Uterus (tissue), 4 donors: ENCODE measurements at places on chromosomes 11 and 22. TPM values are rescaled to one million over a fixed set of nuclear protein-coding genes. Genes with fewer than 3 reads are reported as not detected.
A peak's percentile ranks its signal among the peaks of the same experiment; 100 is the strongest.

DNA sequence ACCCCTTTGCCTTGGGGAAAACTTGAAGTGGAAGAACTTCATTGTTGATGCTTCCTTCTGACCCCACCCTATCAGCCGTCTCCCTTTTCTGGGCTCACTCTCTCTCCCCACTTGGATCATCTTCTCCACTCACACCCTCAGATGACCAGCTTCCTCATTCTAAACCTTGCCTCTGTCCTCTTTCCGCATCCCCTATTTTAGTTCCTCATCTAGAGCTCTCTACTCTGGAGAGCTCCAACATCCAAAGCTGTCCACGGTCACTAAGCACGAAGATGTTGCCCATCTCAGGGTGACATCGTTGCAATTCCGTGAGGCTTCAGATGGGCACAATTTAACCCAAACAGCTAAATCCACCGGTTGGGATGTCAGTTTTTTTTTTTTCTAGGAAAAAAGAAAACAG lies 31.6 kb upstream of the ME3 start:
- DNase-seq = no peak
- no peak overlapping the region for H3K27ac ChIP-seq
- no peaks in the 10 kb centered on the region for H3K36me3 ChIP-seq
- no peaks in the 10 kb centered on the region for H3K4me1 ChIP-seq

DNA sequence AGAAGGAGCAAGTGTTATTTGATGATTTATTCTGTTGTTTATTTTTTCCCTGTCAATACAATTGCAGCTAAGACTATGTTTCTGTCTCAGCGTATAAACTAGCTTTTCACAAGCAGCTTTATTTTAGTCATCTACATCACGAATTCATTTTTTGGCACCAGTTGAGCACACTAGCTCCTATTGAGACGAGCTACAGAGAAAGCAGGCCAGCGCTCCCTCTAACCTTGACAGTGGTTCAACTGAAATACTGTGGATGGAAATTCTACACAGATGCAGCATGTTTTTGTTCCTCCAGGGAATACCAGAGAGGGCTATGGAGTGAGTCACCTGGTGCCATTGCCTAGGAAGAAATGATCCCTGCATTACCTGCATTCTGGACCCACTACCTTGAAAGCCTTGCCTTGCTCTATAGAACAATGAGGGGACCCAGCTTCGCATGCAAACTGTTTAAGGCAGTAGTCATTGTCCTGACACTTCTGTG lies 108.2 kb upstream of the ARHGAP42 start:
- H3K36me3 ChIP-seq = no peaks in the 10 kb centered on the region
- DNase-seq = no peak
- H3K27me3 ChIP-seq = no peaks in the 10 kb centered on the region
- H3K4me3 ChIP-seq = no peak overlapping the region

The PHLDA2 gene
- total RNA-seq = not detected

DNA sequence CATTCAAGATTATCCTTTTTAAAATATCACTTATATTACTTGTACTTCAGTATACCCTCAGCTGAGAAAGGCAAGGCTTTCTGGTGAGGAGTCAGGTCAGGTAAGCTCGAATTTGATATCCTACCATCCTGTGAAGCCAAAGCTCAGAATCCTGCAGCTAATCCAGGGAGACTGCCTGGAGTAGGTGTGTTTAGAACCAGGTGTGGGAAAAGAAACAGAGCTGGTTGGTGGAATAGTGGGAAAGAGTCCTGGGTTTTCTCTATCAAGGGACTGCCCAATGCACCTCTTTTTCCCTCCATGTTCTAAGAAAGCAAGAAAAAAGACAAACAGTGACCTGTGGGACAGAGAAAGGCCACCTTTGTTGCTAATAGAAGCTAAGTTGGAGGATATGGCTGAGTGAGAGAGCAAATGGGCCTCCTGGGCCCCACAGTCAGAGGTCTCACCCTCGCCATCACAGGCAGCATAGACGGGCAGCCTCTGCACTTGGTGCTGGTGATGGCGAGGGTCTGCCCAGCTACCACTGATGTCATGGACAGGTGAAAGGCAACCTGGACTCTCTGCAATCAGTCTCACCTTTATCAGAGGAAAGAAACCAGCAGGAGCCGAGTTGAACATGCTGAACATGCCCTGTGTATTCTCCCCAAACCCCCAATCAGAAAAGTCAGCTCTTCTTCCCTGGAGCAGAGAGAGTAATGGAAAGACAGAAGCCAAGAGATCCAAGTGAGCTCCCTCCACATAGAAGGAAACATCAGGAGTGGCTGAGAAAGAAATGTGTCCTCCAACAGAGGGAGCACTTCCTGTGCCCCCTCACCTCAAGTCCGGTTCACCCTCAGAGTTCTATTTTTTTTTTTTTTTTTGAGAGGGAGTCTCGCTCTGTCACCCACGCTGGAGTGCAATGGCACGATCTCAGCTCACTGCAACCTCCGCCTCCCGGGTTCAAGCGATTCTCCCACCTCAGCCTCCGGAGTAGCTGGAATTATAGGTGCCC lies 491.3 kb downstream of the BUD13 start:
- no peak for DNase-seq
- no peaks in the 10 kb centered on the region for H3K36me3 ChIP-seq
- H3K4me3 ChIP-seq = no peak overlapping the region
- H3K27me3 ChIP-seq = no peaks in the 10 kb centered on the region

GRCh38 chr22:26235792-26236487 lies 66.7 kb downstream of the SEZ6L start:
- no peaks in the 10 kb centered on the region for H3K36me3 ChIP-seq
- no peaks in the 10 kb centered on the region for H3K27me3 ChIP-seq
- no peak overlapping the region for H3K4me3 ChIP-seq
- no peaks in the 10 kb centered on the region for H3K4me1 ChIP-seq
- no peak for DNase-seq

The CLMP gene
- 143 TPM for total RNA-seq

DNA sequence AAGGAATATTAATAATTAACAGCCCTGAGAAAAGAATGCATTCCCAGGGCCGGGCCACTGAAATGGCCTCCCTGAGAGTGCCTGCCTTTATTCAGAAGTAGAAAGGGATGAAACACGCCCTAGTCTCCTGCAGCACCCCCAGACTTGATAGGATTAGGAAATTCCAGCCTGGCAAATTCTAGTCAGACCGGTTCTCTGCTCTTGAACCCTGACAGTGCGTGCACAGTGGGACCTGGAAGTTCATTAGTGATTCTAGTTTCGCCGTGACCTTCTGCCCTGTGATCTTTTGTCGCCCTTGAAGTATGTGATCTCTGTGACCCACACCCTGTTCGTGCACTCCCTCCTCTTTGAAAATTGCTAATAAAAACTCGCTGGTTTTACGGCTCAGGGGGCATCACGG lies 2.1 kb upstream of the GSTP1 start:
- H3K4me1 ChIP-seq = peaks cover 13% of the 10 kb centered on the region
- no peak overlapping the region for H3K4me3 ChIP-seq
- no peaks in the 10 kb centered on the region for H3K36me3 ChIP-seq
- no peaks in the 10 kb centered on the region for H3K27me3 ChIP-seq

DNA sequence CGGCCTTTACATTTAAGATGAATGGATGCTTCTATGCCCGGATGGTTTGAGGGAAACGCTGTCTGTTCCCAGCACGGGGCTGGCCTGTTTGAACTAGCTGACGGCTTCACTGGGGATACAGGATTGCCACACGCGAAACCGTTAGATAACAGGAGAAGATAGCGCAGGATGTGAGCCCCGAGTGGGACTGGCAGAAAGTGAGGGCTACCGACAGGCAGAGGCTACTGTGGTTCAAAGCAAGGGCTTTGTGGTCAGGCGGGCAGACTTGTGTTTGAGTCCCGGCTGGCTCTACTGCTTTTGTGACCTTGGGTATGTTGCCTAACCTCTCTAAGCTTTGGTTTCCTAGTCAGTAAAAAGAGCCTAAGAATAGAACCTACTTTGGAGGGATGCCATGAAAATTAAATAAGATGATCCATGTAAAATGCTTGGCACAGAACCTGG lies 2.8 kb upstream of the OAF start:
- H3K4me3 ChIP-seq = no peak overlapping the region
- H3K4me1 ChIP-seq = no peaks in the 10 kb centered on the region
- no peaks in the 10 kb centered on the region for H3K36me3 ChIP-seq
- DNase-seq = no peak

DNA sequence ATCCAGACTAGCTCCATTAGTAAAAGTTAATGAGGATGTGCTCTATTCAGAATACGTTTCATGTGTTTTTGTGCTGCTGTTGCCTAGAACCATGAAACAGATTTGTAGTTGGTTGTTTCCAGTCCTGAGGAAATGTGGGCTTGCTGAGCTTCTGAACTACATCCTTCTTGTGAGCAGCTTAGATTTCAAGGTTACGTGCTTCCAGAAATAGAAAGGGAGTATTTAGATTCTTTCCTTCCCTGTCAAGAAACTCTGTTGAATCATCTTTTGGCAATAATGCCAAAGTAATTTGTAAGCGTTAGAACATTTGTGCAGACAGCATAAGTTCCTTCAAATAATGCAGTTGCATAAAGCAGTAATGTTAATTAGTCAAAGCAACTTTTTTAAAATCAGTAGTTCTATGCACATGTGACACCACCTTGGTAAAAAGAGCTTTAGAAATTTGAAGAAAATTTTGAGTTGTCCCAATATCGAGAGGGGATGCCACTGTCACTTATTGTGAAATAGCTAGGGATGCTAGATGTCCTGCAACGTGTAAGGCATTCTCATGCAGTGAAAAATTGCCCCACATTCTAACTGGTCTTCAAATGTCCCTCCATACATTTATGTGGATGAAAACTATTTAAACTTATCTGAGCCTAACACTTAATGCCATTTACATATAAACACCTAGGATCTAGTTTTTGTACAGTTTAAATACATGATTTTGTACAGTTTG lies 169.6 kb downstream of the ETS1 start:
- peak overlapping the region; percentile 58 for H3K27ac ChIP-seq
- H3K4me1 ChIP-seq = peaks cover 5% of the 10 kb centered on the region
- DNase-seq = no peak
- no peak overlapping the region for H3K4me3 ChIP-seq
- H3K36me3 ChIP-seq = no peaks in the 10 kb centered on the region

- no peaks in the 10 kb centered on the region for H3K4me1 ChIP-seq
- no peaks in the 10 kb centered on the region for H3K27me3 ChIP-seq
- no peaks in the 10 kb centered on the region for H3K36me3 ChIP-seq
- H3K4me3 ChIP-seq = no peak overlapping the region
These were observed 366.4 kb downstream of the CASP12 start for GRCh38 chr11:104531894-104532293.

The SLC7A4 gene
- total RNA-seq = not detected

GRCh38 chr22:46651316-46651715 lies 31.1 kb downstream of the GRAMD4 start:
- H3K36me3 ChIP-seq = no peaks in the 10 kb centered on the region
- H3K4me1 ChIP-seq = no peaks in the 10 kb centered on the region
- H3K27me3 ChIP-seq = no peaks in the 10 kb centered on the region
- H3K4me3 ChIP-seq = no peak overlapping the region
- no peak for DNase-seq

- no peaks in the 10 kb centered on the region for H3K27me3 ChIP-seq
- no peaks in the 10 kb centered on the region for H3K36me3 ChIP-seq
- no peak overlapping the region for H3K4me3 ChIP-seq
- no peak overlapping the region for H3K27ac ChIP-seq
- DNase-seq = no peak
- no peaks in the 10 kb centered on the region for H3K4me1 ChIP-seq
These were observed 67.4 kb upstream of the SLC22A12 start for GRCh38 chr11:64523456-64524157.

The MOGAT2 gene
- total RNA-seq = not detected

DNA sequence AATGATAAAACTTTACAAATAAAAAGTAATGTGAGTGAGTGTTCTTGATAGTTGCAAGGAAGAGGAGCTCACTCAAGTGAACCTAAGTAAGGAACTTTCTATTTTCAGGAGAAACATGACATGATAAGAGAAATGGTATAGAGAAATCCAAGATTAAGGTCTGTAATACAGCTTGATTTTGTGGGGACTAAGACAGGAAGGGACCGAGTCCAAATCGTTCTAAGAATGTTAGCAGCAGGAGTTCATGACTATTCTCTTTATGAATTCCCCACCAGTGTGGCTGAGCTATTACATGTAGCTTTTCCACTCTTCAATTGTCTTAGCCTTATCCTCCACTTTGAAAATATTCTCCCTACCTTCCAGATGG lies 698.6 kb upstream of the ARHGAP42 start:
- H3K4me1 ChIP-seq = no peaks in the 10 kb centered on the region
- H3K27ac ChIP-seq = no peak overlapping the region
- DNase-seq = no peak
- H3K4me3 ChIP-seq = no peak overlapping the region
- no peaks in the 10 kb centered on the region for H3K36me3 ChIP-seq

DNA sequence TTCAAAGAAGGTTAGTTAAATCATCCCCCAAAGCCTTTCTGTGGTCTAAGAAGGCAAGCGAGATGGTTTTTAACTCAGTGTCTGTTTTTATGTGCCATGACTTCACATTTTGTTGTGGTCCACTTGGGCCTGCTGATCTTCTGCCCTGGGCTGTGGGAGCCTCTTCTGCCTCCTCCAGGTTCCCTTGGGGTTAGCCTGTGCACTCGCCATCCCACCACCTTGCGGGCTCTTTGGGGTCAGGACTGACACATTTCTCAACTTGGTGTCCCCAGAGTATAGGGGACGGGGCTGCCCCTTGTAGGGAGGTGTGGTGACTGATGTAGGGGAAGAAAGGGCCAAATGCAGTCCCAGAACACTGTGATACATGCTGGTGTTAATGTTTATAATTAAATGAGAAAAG lies 207.0 kb downstream of the TBC1D22A start:
- no peaks in the 10 kb centered on the region for H3K4me1 ChIP-seq
- H3K36me3 ChIP-seq = no peaks in the 10 kb centered on the region
- H3K27me3 ChIP-seq = no peaks in the 10 kb centered on the region
- DNase-seq = no peak

The SLC35E4 gene
- 5.3 TPM for total RNA-seq

- no peaks in the 10 kb centered on the region for H3K4me1 ChIP-seq
- DNase-seq = no peak
- no peak overlapping the region for H3K27ac ChIP-seq
- H3K27me3 ChIP-seq = no peaks in the 10 kb centered on the region
- H3K4me3 ChIP-seq = no peak overlapping the region
These were observed 3.2 kb upstream of the THY1 start for GRCh38 chr11:119426142-119426541.
